ENCODE measurements at places on chromosomes 4 and X.

DNA sequence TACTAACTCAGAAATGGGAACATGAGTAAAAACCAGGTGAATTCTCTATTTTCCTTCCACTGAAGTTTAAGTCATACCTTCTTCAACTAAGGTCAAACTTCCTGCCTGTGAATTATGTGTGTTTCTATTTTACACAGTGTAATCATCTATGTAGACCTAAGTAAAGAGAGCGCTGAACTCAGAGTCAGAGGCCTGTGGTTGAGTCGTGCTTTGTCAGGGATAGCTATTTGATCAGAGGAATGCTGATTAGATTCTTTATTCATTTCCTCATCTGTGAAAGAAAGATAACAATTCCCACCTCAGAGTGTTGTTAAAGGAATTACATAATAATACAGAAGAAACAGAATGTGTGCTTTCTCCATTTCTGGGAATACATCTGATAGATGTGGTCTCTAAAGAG lies 654.1 kb downstream of the STIM2 start:
- no peak for DNase-seq

GRCh38 chr4:121192480-121192879 lies 28.4 kb upstream of the TNIP3 start:
- no peak for DNase-seq

- DNase-seq = no peak
Observed at GRCh38 chr4:188336891-188337290, 197.7 kb downstream of the TRIML1 start.

- no peak for DNase-seq
Observed at GRCh38 chr4:168630445-168631187, 133.8 kb downstream of the PALLD start.

- no peak for DNase-seq
Observed at GRCh38 chr4:110309675-110310074, 111.3 kb upstream of the ELOVL6 start.

GRCh38 chrX:97529536-97530200 lies 646.0 kb downstream of the RPA4 start:
- no peak for DNase-seq

DNA sequence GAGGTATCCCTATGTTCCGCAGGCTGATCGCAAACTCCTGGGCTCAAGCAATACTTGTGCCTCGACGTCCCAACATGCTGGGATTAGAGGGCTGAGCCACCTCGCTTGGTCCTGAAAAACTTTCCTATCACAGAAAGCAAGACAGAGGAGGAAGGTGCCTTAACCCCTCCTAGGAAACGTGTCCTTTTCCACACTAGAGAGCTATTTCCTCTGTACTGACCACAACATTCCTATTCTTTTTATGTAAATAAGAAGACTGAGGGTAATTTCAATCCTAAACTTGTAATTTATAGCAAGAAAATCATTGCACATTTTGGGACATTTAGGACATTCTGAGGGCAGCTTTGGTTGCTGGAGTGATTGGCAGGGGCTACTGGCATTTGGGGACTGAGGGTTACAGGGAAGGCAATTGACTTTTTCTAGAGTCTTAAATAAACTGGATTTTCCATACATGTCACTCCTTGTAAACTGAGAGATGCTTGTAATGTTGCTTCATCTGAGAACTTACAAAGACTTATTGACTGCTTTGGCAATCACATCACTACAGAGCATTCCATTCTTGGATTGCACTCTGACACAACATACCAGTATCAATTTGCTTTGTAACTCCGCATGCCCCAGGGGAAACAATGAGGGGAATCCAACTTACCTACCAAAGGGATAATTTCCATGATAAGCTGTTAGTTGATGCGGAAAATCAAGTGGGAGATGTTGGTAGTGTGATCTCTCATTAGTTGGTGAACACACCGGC lies 15.6 kb downstream of the XAGE3 start:
- DNase-seq = no peak

- DNase-seq = no peak
Observed at GRCh38 chr4:17493619-17494018, 18.3 kb downstream of the QDPR start.

GRCh38 chr4:37002625-37003024 lies 241.9 kb upstream of the NWD2 start:
- DNase-seq = no peak

DNA sequence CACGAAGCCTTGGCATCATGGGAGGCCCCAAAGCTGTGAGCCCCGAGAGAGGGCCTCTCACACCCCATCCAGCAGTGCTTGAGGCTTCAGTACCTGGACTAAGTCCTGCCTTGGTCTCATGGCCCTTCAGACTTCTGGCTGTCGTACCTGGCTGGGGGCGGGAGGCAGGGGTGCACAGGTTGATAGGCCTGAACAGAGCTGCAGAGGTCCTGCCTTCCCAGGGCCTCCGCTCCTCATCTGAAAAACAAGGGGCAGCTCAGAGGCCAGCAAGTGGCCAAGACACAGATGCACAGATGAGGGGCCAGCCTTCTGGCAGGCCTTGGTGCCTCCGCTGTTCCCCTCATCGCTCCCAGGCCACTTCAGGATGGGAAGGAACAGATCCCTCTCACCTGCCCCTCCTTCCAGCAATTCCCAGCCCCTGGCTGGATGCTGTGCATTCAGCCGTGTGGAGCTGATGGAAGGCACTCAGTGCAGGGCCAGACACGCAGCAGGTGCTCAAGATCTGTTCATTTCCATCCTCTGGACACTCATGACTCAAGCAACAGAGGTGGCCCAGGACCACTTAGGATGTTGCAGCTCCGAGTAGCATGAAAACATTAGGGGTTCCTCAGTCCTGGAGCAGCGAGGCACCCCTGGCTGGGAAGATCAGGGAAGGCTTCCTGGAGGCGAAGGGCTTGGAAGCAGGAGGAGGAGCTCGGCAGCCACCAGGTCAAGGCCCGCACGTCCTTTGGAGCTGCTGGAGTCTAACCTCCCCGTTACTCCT lies 1.4 kb downstream of the ZNF185 start:
- no peak for DNase-seq

DNA sequence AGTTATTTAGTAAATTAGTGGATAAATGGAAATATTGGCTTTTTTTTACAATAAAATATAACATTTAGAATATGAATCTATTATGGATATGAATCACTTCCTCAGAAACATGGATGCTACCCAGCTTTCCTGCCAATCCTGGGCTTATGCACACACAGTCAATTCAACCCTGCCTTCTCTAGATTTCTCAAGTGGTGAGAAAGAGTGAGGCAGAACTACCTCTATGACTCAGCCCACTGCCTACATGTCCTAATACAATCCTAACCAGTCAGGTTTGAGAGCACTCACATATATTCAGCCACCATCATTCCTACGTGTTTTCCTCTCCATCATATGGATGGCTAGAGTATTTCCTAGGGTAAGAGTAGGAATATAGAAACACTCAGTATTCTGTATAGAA lies 91.1 kb upstream of the ANKRD50 start:
- DNase-seq = no peak

GRCh38 chr4:15469402-15470127 lies at the start of gene CC2D2A:
CC2D2A (plus strand) TSS chr4:15469882; CDS start chr4:15475933, 6,051 bp downstream.
- no peak for DNase-seq

- DNase-seq = no peak
Observed at GRCh38 chr4:85938902-85939301, 421.0 kb downstream of the MAPK10 start.

DNA sequence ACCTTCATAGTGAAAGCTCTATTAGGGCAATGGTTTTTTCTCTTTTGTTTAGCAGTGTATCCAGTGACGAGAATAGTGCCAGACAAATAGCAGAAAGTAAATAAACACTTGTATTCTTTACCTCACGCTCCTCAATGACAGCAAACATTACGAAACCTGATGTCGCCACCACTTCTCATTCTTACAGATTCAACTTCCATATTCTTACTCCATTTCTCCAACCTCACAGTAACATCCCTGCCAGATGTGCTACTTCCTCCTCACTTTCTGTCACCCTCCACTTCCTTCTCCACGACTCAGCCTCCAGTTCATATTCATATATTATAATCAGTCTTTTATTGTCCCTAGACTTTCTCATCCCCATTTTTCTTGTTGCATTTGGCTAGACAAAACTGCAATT lies 1956.2 kb upstream of the AGA start:
- no peak for DNase-seq

DNA sequence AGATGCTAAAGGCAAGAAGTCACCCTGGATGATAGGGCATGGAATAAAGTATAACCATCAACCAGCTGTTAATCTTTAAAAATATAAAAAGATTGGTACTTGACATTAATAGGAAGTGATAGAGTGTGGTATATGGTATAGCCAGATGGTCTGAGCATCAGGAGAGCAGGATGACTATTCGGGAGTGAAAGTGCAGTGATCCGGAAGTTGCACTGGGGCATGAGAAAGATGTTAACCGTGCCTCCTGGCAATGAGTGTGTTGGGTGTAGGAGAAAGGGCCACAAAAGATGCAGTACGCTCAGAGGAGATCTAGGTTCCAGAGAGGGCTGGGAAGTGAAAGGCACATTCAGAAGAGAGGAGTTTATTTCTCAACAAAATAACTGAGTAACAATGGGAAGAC lies 65.0 kb downstream of the TSPAN7 start:
- no peak for DNase-seq

DNA sequence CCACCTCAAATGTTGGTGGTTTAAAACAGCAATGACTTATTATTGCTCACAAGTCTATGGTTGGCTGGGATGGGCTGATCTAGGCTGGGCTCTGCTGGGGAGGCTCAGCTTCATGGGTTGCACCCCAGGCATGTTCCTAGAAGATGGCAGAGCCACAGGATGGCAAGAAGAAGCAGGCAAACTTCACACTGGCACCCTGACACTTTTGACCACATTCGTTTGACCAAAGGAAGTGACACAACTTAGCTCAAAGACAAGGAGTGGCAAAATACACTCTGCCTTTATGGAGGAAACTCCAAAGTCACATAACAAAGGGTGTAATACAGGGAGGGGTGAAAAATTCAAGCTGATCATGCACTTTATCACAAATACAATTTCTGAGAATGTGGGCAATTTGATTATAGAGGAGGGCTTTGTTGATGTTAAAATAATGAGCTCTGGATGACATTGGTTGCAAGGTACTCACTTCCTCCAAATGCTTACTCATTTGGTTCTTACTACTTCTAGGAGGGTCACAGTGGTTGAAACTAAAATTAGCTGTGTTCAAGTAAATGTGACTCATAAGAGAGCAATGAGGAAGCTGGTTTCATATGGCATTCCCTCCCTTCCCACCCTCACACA lies 249.2 kb upstream of the RPS6KA3 start:
- no peak for DNase-seq

DNA sequence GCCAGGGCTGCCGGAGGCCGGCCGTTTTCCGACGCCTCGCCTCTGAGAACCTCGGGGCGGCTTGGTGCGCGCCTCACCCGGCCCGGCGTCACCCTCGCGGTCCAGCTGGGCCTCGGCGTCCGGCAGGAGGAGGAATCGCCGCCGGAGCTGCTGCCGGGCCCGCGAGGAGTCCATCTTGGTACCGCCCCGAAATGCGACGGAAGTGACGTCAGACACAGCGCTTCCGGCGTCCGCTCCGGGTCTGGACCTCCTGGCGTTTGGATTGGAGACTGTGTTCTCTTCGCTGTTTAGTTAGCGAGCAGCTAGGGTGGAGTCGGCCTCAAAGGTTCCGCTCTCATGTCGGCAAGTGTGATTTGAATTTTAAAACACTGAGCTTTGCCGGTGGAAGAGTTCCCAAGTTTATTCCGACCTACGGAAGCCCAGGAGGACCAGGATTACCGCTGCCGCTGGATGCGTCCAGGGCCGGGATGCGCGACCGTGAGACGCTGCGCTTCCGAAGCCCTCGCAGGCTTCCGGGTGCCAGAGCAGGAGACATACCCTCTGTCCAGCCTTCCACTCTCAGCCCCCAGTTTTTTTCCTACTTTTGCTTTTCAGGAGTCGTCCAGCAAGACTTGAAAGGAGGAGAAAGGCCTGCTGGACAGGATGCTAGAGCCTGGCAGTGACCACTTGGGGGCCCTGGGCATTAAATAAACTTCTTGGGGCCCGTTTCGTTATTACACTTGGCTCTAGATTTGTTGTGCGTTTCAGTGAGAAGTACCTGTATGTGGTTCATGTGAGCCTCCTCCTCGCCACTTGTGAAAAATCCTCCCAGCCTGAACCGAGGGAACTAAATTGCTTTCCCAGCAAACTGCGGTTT lies at the start of gene TMEM128:
TSS of gene TMEM128 (minus strand) at position 195 of the 856 bp plus-strand sequence. CDS start at position 174, 21 bp downstream.
- peak; percentile 96 for DNase-seq

- DNase-seq = peak; percentile 85
Observed at GRCh38 chr4:81565142-81565870, 93.6 kb upstream of the RASGEF1B start.

- no peak for DNase-seq
Observed at GRCh38 chr4:149102765-149103164, 660.6 kb upstream of the NR3C2 start.

- DNase-seq = no peak
Observed at GRCh38 chr4:161650812-161651211, 513.0 kb downstream of the FSTL5 start.

DNA sequence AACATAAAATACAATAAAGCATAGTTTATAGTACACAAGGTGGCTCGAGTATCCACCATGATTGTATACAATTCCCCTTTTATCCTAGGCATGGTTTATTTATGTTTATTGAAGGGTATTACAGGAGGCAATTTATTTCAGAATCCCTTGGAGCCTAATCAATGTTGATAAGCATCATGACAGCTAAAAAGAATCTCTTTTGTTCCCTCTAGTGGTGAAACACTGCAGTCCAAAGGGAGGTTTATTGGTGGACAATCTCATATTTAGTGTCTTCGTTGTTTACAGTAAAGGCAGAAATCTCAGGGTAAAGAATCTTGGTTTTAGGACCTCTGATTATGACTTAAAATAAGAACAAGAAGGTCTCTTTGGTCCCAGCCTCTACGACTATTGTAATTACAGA lies 1712.5 kb downstream of the C4orf33 start:
- DNase-seq = no peak

GRCh38 chr4:151628001-151628608 lies 132.7 kb downstream of the GATB start:
- no peak for DNase-seq

DNA sequence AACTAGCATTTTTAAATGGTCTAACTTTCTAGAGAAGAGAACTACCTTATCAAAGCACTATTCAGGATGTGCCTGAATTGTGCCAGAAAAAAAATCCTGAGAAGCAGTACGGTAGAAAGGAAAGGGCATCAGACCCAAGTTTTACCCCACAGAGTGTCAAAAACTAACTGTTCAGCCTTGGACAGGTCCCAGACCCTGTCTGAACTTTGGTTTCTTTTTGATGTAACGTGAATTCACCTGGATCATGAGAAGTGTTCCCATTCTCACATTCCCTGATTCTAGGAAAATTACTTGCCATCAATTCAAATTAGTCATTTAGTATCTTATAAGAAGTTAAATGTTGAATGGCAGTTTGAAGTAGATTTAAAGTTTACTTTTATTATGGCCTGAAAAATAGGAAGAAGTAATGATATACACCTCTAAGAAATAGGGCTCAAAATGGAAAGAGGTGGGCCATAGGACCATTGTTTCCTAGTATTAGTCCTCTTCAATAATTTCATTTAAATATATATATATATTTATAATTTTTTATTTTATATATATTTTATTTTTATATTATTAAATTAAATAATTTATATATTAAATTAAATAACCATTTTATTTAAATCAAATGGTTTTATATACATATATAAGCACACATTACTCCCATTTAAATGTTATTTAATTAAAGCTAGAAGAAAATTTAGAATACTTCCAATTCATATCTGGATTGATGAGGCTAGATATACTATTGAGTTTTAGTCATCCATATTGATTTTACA lies 181.9 kb upstream of the PPARGC1A start:
- DNase-seq = no peak

Measured in suprapubic skin (tissue), 4 donors.